ENCODE measurements at places on chromosomes 2 and 18.

DNA sequence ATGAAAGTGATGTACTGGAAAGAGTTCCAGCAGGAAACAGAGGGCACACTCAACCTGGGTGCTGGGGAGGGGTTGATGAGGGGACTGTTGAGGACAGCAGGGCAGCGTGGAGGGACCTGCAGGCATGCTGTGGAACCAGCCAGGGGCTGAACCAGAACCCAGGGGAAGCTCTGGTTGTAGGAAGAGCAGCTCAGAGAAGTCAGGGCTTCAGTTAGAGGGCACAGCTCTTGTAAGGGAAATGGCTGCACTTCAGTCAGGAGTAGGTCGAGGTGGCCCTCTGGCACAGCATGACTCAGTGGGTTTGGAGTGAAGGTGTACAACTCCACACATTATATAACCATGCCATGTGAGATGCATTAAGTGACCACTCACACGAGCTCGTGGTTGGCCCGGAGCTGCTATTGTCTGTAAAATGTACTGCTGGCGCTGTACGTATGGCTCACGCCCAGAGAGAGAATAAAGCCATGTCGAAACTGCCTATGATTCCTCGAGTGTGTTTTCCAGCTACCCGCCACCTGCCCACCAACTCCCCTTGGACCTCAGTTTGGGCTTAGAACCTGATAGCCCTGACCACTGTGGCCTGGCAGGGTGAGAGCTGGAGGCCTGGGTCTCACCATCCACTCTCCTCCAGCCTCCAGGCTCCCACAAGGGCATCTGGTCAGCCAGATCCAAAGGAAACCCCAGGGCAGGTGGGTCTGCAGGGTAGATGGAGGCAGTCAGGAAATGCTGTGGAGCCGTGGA, 136.5 kb upstream of the HS6ST1 start:
- no peak for DNase-seq

GRCh38 chr2:33073018-33073417, 126.3 kb downstream of the LTBP1 start:
- DNase-seq, result no peak

DNA sequence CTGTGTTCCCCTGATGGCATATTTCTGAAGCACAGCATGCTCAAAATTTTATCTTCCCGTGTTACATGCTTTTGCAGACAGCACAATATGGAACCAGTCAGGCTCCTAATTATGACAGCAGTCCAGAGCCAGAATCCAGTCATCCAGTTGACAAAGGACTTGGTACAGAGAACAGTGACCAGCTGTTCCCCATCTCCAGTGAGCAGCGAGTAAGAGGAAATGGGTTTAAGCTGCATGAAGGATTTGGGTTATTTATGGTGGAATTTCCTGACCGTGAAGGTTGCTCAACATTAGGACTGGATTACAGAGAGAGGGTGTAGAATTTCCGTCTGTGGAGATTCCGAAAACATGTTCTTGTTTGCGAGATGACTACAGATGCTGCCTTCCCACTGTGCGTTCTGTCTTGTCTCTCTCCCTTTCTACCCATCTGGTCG, 24.4 kb downstream of the SGPP2 start:
- DNase-seq, result no peak

DNA sequence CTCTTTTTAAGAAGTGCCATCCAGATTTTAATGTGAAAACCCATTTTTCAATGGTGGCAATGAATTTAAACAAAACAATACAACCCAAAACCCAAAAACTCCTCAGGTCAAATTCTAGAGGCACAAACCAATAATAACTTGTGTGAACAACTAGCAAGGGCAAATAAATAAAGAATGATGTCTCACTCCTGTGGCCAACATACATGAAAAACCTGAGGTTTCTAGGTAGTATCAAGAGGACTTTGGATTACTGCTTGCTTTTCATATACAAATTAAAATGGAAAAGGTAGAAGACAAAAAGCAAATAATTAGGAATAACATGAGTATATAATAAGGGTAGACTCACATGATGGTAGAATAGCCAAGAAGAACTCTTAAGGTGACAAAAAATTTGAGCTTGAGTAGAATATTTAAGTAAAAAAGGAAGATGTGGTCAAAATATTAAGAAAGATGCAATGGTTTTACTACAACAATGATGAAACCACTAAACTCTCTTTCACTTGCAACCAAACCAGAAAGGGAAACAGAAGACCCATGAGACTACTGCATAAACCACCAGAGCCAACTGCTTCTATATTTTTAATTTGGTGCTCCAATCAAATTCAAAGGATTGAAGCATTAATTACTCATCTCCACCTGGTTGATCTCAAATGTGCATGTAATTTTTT, 53.5 kb downstream of the DARS1 start:
- no peak for DNase-seq

- no peak for DNase-seq
Measured at GRCh38 chr2:11006191-11006590, 94.5 kb downstream of the KCNF1 start.

DNA sequence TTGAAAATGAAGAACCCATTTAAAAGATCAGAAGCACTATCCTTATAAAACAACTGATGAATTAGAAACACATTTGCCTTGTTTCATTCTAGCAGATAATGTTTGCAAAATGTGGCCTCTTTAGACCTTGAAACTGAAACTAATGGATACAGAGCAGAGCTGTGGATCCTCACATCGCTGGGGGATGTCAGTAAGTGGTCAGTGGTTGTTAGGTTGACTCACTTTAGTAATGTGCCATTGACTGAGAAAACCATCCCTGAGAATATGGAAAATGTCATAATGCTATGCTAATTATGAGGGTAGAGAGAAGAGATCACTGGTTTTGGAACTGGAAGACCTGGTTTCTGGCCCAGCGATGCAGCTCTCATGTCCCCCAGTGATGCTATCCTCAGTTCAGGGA, 176.7 kb downstream of the MYO1B start:
- DNase-seq, result no peak

GRCh38 chr2:215498431-215498830, 62.6 kb upstream of the FN1 start:
- no peak for DNase-seq

DNA sequence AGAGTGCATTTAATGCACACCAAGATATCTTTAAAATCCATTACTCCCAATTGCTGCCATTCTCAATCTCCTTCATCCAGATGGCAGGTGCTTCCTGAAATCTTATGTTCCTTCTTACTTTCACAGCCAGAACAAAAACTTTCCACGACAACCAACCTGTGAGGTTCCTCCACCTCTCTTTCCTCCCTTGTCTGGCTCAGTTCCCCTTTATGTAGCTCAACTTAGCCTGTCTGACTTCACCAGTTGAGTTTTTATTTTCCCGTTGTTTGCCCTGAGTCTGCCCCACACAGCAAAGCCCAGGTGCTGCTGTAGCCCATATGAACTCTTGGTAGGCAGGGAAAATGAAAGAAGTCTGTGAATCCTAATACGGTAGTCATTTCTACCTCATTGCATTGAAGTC, 112.5 kb downstream of the MREG start:
- no peak for DNase-seq

- DNase-seq, result peak; percentile 77
Measured at GRCh38 chr18:9575558-9575957, 38.8 kb downstream of the PPP4R1 start.

GRCh38 chr18:10202845-10203321, 251.6 kb upstream of the APCDD1 start:
- DNase-seq, result no peak

GRCh38 chr2:69985688-69986087, 24.3 kb upstream of the ASPRV1 start:
- DNase-seq, result no peak

DNA sequence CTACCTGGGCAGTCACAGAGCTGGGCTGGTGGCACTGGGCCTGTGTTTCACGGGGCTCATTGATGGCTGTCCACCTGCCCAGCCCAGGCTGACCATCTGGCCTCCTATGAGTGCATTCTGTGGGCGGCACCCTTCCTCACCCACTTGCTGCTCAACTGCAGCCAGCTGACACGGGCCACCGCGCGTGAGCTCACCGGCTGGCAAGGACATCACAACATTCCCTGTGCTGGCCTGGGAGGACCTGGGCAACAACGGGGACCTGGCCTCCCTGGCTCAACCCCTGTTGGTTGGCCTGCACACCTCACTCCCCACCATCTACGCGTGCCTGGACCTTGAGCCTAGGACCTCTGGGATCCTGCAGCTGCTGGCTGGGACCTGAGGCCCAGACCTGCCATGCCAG, 98.2 kb upstream of the DTNA start:
- no peak for DNase-seq

GRCh38 chr2:63875559-63876245, 34.0 kb downstream of the UGP2 start:
- no peak for DNase-seq

- DNase-seq, result no peak
Measured at GRCh38 chr18:473802-474201, 26.7 kb downstream of the COLEC12 start.

GRCh38 chr18:49481317-49481716, 5.7 kb downstream of the C18orf32 start:
- no peak for DNase-seq

- DNase-seq, result no peak
Measured at GRCh38 chr2:107362993-107363392, 463.7 kb upstream of the RGPD4 start.

GRCh38 chr2:215961981-215962380, 51.4 kb downstream of the MREG start:
- DNase-seq, result no peak

GRCh38 chr2:95029898-95030341, 4.4 kb downstream of the MAL start:
- no peak for DNase-seq

GRCh38 chr18:69161383-69162028, 239.2 kb upstream of the DOK6 start:
- DNase-seq, result no peak

DNA sequence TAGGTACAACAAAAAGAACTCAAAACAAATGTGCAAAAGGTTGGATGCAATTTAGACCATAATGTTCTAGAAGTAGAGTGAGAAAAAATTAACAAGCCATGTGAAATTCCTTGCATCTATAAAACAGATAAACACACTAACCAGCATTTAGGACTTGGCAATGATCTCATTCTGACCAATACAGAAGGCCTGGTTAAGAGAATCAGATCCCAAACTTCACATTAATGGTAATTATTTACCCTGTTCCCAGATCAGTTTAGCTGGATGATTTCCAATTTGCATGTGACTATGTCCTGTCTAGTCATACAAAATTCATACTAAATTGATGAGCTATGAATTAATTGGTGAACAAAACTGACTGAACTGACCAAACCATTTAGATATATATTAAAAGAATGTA, 98.4 kb upstream of the FIGN start:
- no peak for DNase-seq

- DNase-seq, result no peak
Measured at GRCh38 chr2:231187736-231188505, 10.5 kb upstream of the ARMC9 start.

- no peak for DNase-seq
Measured at GRCh38 chr2:105394951-105395611, 3.8 kb downstream of the FHL2 start.

DNA sequence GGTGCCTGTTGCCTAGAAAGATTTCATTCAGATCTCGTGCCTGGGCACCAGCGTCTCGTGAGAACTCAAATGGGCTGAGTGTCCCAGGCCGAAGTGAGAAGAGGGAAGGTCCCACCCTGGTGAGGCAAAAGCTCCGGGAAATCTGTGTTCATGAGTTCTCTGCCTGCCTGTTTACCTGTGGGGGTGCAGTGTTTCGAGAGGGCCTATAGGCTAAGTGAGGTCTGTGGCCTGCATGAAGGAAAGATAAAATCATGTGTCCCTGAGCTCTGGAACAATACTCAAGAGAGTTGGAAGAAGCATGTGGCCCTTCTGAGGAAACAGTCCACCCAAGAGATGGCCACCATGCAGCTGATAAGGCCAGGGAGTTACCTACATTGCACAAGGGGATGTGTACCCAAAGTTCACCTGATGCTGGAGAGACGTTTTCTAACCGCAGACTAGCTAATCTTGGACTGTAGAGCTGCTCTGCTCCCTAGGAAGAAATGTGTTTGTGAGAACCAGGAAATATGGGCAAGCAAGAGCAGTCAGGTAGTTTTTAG, 63.5 kb upstream of the ST3GAL5 start:
- no peak for DNase-seq

GRCh38 chr2:46211461-46211860, 85.7 kb upstream of the EPAS1 start:
- no peak for DNase-seq

- no peak for DNase-seq
Measured at GRCh38 chr2:567865-568638, 109.2 kb downstream of the TMEM18 start.

DNA sequence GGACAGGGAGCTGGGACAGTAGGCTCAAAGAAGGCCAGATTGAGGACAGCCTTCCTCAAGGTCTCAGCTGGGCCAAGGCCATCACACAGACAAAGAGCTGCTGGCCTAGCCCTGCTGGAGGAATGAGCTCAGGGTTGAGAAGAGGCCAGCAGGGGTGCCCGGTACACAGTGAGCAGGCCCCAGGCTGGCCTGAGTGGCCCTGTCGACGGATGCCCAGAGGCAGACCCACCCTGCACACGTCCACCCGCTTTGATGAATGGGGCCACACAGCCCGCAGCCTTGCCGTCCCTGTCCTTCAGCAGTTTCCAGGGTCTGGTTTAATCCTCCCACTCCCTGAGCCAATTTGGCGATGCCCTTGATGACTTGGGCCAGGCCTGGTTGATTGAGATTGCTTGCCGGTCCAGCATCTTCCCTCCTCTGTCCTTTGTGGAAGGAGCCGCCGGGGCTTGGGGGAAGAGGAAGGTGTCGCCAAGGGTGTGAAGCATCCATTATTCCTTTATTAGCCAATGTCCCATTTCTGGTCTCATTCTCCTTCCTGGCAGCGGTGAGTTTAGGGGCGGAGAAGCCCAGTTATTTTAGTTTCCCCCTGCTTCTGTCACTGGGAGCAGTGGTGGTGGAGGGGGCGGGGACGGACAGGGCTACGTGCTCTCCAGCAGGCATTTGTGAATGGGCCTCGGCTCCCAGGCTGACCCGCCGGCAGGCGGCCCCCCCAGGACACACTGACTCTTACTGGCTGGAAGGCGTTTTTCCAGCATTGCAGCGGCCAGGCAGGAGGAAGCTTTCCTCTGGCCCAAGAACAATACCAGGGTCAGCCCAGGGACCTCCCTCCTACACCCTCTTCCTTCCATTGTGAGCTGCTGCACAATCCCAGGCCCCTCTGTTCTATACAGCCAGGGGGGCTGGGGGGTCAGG, 141.8 kb downstream of the CTIF start:
- DNase-seq, result no peak

DNA sequence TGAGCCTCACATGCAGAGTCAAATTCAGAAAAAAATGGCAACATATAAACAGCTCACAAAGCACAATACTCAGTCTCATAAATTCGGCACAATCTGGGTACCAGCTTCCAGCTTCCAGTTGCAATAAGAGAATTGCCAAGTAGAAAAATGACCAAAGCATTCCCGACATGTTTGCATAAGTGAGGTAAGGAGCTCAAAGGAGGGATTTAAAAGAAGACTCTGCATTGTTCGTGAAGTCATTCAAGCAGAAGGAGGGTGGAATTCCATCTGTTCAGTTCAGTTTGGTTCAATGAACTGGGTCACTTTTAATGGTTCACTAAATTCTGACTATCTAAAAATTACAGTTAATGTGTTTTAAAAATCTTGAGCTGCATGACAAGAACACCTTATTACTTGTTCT, 106.7 kb upstream of the KLHL14 start:
- no peak for DNase-seq

Measured in HS-27A (cell line).